ENCODE measurements at places on chromosomes 5 and 9.
A peak's percentile ranks its signal among the peaks of the same experiment; 100 is the strongest.

DNA sequence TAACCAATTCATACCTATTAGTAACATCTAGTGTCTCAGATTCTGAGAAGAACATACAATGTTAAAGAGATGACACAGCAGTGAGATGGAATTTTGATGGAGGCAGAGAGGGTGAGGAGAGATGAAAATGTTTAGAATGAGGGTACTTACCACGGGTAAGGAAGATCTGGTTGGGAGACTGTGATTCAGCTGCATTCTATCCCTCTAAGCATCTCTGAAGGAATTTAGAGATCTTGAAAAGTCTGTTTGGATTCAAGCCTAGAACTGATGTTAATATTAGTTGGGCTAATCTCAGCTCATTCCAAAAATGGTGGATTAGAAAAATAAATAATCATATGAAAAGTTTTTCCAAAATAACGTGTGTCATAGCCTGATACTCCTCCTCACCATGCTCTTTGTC, 191.5 kb upstream of the CLINT1 start:
- no peak for DNase-seq

DNA sequence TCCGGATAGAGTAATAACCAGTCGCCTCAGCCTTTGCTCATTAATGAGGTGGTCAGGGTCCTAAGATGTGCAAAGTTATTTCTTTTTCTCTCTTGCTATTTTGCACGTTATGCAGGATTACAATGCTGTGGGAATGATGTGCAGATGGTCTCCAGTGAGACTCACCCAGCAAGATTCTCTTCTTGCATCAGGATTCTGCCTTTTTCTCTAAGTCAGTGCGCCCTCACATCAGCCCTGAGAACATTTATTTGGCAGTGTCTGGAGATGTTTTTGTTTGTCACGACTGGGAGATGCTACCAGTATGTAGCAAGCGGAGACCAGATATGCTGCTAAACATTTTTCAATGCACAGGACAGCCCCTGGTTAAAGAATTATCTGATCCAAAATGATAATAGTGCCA, 280.3 kb upstream of the WWC1 start:
- DNase-seq: no peak

DNA sequence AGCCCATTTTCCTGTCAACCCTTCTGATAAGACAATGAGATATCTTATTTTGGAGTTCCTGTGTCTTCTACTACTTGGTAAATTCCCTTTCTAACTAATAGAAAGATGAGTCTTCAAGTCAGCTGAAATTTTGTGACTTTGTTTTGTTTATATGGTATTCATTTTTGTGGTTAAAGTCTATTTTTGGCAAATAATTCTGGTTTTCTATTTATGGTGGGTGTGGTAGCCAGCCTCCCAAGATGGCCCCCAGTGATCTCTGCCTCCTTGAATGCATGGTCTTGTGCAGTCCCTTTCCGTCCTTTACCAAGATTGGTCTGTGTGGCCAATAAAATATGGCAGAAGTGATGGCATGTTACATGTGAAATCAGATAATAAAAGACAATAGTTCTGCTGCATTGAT, 91.5 kb downstream of the NR3C1 start:
- DNase-seq: no peak

GRCh38 chr5:122163121-122164069, 34.0 kb downstream of the ZNF474 start:
- no peak for DNase-seq

DNA sequence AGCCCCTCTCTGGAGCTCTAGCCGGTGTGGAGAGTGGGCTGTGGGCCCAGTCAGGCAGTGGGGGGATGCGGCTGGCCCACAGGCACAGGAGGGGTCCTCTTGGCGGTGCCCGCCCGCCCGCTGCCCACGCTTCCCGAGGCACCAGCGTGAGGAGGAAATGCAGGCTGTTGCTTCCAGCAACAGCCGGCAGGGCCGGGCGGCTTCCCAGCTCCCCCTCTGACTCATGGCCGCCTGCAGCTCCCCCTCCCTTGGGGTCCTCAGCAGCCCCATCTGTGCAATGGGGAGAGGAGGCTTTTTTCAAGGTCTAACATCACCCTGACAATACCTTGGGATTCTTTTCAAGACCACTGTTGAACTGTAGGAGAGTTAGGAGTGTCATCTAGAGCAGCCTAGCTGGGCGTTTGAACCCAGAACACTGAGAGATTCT, 10.4 kb downstream of the CXXC5 start:
- DNase-seq: no peak

- no peak for DNase-seq
These were observed 173.1 kb downstream of the PLPPR1 start for GRCh38 chr9:101201630-101202029.

DNA sequence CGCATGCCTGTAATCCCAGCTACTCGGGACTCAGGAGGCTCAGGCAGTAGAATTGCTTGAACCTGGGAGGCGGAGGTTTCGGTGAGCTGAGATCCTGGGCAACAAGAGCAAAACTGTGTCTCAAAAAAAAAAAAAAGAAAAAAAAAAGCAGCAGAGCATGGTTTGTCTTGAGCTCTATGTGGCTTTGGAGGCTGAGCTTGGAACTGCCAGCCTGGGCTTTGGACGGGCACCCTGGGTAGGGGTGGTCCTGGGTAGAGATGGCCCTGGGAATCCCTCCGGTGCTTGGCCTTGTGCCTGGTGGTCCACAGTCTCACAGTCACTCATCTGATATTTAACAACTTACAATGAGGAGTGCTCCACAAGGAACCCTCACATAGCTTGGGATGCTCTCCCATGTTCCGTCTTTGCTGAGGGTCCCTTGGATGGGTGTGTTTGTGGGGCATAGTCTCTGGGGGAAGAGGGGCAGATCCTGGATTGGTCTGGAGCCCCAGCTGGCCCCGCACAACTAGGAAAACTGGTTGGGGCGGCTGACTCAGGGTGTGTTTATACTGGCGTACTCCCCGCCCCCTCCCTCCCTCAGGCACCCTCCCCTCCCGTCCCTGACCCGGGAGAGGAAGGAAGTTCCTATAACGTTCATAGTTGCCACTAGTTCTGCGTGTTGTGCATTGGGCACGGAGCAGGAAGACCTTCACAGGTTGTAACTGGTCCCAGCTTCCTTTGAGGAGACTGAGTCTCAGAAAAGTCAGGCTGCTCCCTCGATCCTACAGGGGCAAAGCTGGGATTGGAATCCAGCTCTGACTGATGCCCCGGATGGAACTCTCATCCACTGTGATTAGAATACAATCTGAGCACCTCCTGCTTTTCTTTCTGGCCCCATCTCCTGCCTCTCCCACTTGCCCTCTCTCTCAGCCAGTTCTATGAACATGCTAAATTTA, 11.2 kb downstream of the IER5L start:
- no peak for DNase-seq

GRCh38 chr9:131927091-131927490, 152.6 kb downstream of the MED27 start:
- DNase-seq: no peak

DNA sequence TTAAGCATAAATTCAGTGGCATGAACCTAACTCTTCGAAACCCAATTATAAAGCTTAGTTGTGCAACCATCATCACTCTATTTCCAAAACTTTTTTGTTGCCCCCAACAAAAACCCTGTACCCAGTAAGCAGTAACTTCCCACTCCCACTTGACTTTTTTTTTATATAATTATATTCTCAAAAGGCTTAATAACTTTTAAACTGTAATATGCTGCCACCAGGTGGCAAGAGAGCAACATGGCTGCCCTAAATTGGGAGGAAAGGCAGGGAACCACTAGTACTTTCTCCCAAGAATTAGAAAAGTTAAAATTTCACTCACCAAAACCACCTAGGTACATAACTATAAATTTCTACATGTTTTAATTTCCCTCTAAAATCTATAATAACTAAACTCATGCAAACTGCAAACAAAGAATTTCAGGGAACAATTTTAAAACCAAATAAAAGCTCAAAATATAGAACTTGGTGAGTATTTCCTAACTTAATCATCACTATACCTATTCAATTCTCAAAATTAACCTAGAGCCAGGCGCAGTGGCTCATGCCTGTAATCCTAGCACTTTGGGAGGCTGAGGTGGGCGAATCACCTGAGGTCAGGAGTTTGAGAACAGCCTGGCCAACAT, 50.2 kb upstream of the RNF38 start:
- DNase-seq: no peak

- DNase-seq: no peak
These were observed 136.8 kb downstream of the C5orf15 start for GRCh38 chr5:133831491-133832224.

- peak; percentile 5 for DNase-seq
These were observed 34.8 kb downstream of the BOD1 start for GRCh38 chr5:173581408-173582215.

DNA sequence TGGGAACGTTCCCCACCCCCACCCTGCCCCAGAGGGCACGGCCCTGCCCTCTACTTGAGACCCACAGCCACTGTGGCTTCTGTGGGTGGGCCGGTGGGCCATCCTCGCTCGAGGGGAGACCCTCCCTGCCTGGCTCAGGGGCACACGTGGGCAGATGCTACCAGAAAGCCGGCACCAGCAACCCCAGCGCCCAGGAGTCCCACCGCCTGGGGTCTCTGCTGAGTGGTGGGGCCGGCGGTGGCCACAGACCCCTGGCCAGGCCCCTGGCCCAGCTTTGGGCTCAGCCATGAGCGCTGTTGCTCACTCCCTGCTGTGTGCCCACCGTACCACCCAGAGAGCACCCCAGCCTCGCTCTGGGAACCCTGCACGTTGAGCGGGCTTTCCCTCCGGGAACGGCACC, 16.5 kb upstream of the NRARP start:
- no peak for DNase-seq
